SW480 (cell line): ENCODE measurements at places on chromosomes 5 and 9.

GRCh38 chr9:107707428-107707837 lies 217.9 kb upstream of the KLF4 start:
- no peak for DNase-seq

GRCh38 chr5:30918171-30918570 lies 275.3 kb upstream of the CDH6 start:
- no peak for DNase-seq

DNA sequence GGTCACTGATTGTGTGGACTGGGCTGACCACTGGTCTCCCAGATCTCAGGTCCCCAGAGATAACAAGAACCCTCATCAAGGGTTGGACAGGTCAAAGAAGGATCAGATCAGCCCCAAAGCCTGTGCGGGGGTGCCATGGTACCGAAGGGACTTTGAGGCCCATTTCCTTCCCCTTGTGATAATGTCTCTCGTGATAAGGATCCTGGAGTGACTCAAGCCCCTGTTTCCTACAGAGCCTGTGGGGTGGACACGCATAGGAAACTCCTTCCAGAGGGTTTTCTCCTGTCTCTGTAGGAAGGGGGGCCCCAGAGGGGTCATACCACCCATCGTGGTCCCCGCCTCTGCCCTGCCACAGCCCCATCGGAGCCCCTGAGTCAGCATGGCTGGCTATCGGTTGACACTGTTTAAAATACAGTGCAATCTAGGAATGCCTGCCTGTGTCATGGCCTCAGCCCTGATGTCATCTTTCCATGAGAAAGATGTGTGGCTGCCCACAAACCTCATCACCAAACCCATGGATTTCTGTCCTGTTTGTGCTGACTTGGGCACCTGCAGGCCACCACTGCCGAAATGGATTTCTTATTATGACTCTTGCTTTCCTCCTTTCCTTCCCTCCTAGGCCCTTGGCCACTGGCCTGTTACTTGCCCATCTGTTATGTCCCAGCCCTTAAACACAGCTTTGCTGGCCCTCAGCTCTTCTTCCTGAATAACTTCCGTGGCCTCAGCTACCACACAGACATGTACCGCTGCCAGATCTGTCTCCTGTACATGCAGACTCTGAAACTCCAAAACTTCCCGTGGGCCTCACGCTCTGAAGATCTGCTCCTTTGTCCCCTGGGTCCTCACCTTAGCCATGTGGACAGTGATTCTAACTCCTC lies 2.9 kb upstream of the CSF2 start:
- DNase-seq, result no peak

DNA sequence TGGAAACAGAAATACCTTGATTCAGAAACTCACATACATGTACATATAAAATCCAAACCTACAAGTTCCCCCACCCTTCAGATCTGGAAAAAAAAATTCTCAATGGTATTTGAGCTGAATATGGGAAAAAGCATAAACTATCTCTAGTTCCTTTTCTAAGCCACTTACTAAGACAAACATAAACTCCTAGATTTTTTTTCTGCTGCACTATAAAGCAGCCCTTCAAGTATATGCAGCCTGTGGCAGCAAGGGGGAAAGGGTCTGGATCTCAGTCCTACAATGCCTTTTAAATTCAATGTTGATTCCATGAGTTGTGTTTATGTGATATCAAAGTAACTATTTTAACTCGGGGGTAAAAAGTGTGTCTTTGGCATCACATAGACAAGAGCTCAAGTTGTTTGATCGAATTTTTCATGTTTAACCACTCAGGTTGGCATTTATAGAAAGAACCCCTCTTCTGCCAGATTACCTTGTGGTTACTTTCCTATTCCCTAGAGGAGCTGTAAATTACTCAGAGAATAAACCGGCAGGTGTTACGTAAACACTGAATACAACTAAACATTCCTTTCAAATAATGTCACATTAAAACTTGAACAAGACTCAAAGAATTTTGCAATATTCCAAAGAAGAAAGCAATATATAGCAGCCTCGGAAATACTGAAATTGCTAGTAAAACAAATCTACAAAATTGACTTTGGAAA lies 91.8 kb upstream of the FER start:
- peak; percentile 10 for DNase-seq

DNA sequence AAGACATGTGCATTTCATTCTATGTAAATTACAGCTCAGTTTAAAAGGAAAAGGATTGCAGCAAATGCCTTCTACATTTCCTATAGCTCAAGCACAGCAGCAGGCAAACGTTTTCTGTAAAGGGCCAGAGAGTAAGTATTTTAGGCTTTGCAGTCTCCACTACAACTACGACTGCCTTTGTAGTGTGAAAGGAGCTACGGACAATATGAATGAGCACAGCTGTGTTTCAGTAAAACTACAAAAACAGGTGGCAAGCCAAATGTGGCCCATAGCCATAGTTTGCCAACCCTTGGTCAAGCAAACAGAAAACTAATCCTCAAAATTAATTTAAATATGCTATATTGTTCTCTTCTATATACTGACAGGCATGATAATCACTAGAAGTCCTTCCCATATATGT lies 7.2 kb downstream of the PTBP3 start:
- no peak for DNase-seq
